ENCODE measurements at places on chromosomes 3 and 15.
A peak's percentile ranks its signal among the peaks of the same experiment; 100 is the strongest.

- no peak for DNase-seq
These were observed 109.3 kb downstream of the OXNAD1 start for GRCh38 chr3:16374047-16374934.

DNA sequence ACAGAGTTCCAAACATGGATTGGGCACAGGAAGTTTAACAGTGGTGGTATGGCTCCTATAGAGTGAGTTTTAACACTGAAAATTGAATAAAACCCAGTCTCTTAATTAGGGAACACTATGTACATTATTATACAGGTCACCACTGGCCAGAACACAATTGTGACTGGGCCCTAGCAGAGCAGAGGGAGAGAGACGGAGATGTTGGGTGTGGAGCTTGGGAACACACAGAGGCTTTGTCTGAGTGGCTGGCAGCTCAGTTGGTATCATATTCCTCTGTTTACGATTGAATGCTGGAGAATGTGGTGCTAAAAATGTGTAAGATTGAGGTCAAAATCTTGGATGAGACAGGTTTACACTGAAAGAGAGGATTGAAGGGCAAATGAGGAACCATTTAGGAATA, 6.8 kb upstream of the MOBP start:
- DNase-seq, result no peak

DNA sequence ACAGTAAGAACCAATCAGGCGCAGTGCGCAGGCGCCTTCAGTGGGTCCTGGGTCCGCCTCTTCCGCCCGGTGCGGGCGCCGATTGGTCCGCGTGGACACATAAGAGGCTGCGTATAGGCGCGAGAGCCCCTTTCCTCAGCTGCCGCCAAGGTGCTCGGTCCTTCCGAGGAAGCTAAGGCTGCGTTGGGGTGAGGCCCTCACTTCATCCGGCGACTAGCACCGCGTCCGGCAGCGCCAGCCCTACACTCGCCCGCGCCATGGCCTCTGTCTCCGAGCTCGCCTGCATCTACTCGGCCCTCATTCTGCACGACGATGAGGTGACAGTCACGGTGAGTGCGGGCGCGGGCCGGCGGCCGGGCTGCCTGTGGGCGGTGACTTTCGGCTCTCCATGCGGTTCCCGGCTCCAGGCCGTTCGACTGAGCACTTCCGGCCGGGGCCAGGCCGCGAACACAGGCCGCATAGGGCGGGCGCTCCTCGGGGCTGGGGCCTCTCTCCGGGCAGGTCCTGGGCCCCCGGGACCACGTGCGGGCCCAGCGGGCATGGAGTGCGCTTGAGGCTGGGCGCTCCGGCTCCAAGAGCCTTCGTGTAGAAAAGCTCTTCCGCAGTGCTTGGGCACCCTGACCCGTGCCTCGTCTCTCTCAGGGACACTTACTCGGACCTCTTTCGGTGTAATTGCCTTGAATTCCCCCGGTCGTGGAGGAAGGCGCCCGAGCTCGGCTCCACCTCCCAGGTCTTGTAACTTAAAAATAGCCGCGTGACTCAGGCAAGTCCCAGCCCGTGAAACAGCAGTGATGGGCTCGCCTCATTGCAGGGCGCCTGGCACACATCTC, at the start of gene RPLP1:
RPLP1 (plus strand) TSS at position 127 of the 830 bp plus-strand sequence; CDS start at position 258, 131 bp downstream.
- DNase-seq, result peak; percentile 89

DNA sequence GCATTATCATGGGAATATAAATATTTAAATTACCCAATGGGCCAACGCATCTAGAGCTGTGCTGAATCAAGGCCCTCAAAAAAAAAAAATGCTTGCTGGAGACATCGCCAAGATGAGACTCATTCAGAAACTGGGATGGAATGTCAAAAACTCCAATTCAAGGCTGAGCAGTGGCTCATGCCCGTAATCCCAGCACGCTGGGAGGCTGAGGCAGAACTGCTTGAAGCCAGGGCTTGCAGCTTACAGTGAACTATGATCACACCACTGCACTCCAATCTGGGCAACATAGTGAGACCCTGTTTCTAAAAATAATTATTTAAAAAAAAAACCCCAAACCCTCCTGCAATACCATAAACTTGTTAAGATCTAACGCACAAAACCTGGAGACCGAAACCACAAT, 3.1 kb upstream of the CACNA1D start:
- DNase-seq, result no peak

DNA sequence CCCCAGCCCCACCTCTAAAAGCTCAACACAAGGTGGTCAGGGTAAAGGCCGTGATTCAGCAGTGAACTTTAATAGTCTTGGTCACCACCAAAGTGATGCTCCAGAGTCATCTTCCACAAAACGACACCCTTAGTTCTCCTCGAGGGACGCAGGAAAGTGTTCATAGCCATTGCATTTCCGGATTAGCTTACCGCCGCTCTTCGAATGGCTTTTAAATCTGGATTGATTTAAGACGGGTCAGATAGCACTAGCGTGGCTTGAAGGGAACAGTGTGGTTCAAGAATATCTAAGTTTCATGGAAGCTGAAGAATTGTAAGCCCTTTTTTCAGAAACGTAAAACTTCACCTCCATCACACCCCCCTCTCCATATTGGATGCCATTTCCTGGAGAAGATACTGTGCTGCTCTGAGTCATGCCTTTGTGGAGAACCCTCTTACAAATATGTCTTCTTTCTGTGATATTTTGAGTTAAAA, 829 bp downstream of the RNF7 start:
- no peak for DNase-seq

- DNase-seq, result no peak
These were observed 40.8 kb downstream of the FOXP1 start for GRCh38 chr3:71542521-71543370.

GRCh38 chr3:179265875-179266274, 15.0 kb upstream of the KCNMB3 start:
- no peak for DNase-seq

DNA sequence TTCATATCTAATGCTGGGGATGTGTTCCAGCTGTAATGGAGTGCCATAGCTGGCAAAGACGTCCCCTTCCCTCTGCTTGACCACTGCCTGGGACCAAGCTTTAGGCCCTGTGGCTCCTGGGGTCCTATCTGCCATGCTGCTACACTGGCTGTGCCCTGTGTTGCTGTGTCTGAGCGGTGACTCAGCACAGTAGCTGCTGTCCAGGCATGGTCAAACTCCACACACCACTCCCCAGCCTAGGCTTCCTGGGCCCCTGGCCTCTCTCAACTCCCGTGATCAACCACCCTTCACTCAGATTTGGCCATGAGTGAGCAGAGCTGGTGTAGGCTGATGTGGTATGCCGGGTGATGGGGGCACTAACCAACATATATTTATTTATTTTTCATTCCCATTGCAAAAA, 27.0 kb downstream of the EPHB1 start:
- no peak for DNase-seq

- no peak for DNase-seq
These were observed 287.6 kb downstream of the SOX2 start for GRCh38 chr3:181999314-181999713.

DNA sequence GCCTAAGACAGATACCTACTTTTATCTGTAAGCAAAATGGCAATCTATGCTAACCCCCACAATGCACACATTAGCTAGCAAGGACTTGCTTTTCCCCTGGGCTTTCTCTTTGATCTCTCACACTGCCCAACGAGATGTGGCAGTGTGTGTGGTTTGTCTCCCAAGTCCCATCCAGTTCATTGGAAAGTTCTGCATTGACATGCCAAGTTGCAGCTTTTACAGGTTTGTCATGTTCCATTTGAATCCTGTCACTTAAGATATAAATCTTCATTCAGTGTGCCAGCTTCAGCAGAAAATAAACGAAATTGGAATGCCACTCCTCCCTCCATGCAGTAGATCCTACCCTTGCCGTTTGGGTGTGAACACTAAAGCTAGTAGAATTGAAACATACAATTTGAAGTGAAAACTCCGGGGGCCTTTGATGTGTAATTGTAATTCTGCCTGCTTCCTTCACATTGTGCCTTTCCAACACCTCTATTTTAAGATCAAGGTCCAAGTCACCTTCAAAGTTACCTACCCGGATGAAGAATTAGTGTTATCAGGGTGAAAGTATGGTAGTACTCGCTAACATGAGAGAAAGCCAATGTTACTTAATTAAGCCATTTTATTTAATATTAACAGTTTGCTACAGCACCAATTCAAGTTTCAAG, 130.9 kb upstream of the BHLHE40 start:
- DNase-seq, result no peak

DNA sequence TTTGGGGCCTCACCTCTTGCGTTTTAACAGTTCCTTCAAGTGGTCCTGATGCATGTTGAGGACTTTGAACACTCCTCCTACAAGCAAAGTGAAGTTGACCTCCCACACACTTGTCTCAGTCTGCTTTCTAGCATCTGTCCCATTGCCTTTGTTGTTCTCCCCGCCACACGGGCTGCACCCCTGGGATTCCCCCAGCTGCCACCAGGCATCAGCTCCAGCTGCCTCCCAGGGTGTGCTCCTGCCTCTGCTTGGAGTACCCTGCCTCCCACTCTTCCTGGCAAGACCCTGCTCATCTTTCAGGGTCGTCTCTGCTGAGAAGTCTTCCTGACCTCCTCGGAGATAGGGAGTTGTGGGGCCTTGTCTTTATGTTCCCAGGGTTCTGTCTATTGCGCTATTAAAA, 52.2 kb downstream of the IGF1R start:
- DNase-seq, result no peak

DNA sequence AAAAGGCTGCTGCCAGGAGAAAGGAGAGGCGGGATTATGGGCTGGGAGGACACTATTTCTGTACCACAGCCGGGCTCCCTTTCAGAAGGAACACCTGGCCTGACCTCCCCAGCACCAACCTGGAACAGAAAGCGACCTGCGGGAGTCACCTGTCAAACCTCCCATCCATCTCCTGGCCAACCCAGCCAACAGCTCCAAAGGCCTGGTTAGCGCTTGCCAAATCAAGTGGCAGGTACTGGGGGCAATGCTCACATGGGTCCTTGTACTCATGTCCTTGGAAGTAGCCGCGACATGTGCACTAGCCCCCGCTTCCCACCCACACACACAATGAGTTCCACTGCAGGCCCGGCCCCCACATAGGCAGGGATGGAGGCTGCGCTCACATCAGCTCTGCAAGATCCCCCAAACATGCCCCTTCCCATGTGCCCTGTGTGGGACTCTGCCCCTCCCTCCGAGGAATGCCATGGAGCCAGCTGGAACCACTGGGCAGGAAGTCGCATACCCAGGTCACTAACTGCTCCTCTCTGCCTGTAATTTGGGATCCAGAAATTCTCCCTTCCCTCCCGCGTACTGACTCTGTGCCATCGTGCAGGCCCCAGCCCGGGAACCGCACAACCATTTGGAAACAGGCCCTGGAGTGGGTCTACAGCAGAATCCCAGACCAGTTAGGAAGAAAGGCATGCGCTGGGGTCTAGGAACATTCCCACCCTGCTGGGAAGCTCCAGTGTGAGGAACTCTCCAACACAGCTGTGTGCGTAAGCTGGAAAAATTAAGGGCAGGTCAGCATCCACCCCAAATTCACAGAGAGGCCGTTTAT, 98.9 kb downstream of the LRIG1 start:
- DNase-seq, result no peak

- no peak for DNase-seq
These were observed 138.2 kb downstream of the TPRA1 start for GRCh38 chr3:127452321-127452821.

- DNase-seq, result no peak
These were observed 257.4 kb downstream of the PLOD2 start for GRCh38 chr3:145903472-145904013.

DNA sequence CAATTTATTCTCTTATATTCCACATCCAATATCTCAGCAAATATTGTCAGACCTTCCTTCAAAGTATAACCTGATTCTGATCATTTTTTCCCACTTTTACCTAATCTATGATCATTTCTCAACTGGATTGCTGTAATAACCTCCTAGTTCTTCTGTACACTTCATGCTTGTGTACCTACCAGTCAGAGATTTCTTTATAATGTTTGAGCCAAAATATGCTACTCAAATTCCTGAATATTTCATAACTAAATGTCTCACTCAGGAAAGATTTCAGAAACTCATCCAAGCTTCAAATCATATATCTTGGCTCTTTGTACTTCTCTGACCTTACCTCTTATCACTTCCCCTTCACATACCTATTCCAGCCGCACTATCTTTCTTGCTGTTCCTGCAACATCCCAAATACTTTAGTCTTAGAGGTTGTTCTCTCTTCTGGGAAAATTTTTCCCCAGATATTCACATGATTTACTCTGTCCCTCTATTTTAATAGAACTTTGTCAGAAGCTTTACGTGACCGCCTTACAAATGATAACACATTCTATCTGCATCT, 20.0 kb downstream of the BCHE start:
- DNase-seq, result no peak

GRCh38 chr3:8255725-8256124, 245.9 kb upstream of the LMCD1 start:
- no peak for DNase-seq

DNA sequence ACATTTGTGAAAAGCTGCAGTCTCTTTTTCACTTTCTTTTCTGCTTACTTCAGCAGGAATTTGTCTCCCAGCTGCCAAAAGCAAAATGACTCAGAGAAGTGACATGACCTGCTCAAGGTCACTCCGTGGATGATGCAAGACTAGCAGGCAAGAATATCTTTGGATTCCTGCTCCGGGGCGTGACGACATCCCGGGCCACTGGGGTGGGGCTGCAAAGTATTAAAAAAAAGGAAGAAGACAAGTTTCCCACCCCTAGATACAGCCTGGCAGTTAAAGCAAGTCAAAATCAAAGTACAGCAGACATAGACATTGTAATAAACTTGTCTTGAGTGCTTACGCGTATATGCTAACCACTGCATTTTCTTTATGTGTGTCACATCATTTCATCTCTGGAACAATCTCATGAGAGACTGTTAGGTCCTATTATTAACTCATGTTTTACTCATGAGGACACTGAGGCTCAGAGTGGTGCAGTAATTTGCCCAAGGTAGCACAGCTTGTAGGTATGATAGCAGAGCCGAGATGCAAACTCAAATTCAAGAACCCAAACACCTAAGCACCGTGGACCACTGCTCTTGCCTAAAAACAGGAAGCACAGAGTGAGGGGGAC, 485.2 kb upstream of the PROK2 start:
- DNase-seq, result no peak

DNA sequence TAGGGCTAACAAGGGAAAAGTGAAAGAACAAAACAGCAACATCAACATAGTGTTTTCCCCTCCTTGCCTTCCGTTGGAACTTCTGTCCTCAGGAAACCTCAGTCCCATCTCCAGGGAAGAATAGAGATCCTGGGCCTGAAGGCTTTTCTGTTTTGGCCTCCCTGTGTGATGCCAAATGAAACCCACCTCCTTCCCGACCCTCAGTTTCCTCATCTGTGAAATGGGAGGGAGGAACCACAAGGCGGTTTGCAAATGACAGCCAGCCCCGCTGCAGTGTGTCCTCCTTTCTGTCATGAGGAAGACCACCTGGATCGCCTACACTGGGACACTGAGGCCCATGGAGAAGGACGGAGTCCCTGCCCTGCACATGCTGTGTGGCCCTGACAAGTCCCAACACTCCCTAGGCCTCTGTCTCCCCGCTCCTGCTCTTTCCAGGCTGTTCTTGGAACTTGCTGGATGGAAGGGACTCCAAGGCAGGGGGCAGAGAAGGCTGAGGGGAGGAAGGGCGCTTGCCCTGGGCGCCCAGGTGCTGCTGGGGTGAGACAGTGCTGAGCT, 28.5 kb upstream of the FBLN2 start:
- DNase-seq, result no peak

DNA sequence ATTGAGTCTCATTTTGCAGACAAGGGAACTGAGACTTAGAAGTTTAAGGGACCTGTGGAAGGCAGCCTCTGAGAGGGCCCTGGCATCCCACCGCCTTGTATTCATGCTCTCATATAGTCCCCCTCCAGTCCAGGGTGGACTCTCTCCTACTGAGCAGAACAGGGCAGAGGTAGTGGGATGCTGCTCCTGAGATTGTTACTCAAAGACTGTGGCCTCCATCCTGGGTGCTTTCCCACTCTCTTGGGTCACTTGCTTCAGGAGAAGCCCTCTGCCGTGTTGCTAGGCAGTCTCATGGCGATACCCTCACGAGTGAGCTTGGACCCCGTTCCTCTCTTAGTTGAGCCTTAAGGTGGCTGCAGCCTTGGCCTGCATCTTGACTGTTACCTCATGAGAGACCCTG, 22.2 kb upstream of the ADCY5 start:
- DNase-seq, result no peak
